ELF-1 (cell line): ENCODE measurements at places on chromosomes 5 and 9.
A peak's percentile ranks its signal among the peaks of the same experiment; 100 is the strongest.

GRCh38 chr5:149063017-149063687 lies at the start of gene SH3TC2:
TSS of gene SH3TC2 (minus strand) at chr5:149063062. CDS start at chr5:149063022, 40 bp downstream.
- DNase-seq, result peak; percentile 94

DNA sequence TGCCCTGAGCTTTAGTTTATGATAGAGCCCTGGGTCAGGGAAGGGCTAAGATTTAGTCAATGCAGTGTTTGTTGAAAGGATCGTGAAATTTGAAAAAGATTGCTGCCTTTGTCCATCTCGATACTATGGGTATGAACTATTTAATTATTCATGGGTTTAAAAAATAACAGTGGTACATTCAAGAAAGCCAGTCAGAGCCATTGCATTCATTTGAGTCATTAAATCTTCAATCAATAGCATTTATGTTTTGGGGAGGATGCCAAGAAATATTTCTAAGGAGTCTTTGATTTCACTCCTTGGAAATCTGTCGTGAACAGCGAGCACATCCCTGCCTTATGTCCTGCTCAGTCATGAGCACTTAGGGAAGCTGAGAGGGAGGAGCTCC lies 54.4 kb upstream of the LRRTM2 start:
- no peak for DNase-seq

DNA sequence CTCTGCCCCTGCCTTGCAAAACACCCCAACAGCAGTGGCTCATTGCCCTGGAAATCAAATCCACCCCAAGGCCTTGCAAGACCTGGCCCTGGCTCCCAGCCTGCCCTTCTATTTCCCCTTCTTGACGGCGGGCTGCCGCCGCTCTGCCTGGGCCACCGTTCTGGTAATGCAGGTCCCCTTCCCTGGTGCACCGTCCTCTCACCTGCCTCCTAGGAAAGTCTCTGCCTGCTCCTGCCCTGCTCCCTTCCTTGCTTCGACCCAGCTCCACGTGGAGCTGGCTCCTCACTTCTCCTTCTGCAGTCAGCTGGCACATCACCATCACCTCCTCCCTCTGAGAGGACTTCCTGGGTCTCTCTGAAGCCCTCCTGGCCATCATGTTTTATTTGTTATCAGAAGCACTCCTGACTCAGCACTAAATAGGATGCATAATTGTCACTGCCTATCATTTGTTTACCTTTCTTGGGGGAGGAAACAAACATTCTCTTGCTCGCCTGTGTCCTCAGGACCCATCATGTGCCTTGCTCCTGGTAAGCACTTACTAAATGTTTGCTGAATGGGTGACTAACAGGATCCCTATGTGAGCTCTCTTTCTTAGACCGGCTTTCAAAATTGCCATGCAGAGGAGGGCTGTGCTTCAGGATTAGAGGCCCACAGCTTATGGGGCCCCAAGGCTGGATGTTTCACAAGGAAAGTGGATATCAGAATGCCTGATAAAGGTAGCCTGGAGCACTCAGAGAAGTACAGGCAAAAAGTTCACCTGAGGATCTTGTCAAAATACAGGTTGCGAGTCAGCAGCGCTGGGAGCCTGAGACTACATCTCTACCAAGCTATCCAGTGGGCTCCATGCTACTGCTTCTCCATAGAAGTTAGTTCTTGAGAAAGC lies 19.6 kb upstream of the C5orf47 start:
- DNase-seq, result peak; percentile 61

- DNase-seq, result peak; percentile 80
Observed at GRCh38 chr5:33936004-33936380, 194 bp upstream of the RXFP3 start.

DNA sequence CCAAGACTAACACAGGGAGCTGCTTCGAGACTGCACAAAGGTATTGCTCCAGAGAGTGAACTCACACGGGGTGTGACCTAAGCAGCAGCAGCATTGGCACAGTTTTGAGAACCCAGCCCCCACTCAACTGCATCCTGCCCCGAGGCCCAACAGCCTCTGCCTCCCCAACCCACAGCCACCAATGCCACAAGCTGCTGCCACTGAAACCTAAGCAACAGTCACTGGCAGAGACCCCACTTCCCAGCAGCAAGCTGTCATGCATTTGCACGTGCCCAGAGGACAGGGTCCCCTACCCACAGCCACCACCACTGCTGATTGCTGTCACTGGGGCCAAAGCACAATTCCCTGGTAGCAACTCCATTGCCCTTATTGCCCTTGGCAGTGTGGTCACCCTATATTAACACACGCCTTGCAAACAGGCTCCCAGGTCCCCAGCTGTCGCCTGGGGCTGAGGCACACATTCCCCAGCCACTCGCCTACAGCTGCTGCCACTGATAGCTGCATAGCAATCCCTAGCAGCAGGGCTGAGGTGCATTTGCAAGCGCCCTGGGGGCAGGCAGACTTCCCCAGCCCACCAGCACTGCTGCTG lies 141.0 kb downstream of the AGTPBP1 start:
- DNase-seq, result peak; percentile 97

- DNase-seq, result no peak
Observed at GRCh38 chr9:2085716-2086115, 70.6 kb downstream of the SMARCA2 start.

DNA sequence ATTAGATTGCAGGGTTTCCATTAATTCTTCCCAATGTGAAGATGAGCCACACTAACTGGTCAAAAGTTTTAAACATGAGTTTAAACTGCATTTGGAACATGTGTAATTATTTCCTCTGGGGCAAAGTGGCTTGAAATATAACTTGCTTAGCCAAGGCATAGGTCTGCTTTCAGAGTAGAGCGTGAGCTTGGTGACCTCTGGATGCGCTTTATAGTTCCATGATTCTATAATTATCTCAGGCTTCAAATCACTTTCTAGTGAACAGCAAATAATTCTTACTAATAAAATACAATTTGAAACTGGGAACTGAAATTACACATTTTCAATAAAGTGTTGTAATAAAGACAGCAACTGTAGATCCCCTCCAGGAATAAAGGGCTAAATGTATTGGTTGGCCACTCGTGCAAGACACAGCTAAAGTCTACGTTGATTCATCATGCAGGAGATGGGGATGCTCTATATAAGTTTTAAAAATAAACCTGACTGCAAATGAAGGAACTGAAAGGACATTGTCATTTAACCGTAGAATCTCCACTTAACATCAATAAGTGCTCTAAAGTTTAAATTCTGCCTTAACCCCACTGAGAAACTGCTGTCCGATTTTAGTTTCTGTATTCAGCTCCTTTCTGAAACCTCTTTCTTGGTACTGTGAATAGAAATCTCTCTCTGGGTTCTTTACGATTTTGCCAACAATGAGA lies 460.0 kb downstream of the PSAT1 start:
- no peak for DNase-seq
